ENCODE measurements at places on chromosomes 3 and 15.

GRCh38 chr3:155270485-155271342 lies 22.8 kb downstream of the STRIT1 start:
- no peak for DNase-seq

DNA sequence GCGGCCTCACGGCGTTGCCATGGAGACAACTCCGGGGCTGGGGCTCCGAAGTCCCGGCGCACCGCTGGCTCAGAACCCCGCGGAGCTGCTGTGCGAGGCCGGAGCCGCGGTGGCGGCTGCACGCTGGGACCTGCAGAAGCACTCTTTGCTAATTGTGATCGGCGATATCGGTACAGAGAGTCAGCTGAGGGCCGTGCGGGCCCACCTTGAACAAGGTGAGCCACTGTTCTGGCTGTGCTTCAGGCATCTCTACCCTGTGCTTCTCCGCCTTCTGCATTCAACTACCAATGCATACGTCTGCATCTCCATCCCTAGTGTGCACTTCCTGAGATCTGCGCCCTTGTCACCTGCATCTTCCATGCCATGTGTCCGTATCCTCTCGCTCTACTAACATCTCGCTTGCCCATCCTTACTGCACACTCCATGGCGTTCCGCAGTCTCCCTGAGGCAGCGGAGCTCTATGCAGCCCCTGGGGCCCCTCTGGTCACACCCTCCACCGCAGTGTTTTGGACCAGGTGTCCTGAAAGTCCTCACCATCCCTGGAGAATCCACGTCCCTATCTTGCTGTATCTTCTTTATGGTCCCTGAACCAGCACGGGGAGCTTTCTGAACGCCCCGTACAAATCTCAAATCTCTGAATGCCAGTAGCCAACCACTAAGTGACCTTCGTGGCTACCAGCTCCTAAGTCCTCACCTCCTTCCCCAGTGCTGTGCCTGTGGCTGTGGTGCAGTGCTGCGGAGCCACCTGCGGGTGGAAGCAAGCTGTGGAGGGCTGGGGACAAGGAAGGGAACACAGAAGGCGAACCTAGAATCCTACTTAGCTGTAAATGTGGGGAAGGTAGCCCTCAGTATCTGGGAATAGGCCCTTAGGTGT lies 6.2 kb upstream of the MAP1A start:
- no peak for DNase-seq

DNA sequence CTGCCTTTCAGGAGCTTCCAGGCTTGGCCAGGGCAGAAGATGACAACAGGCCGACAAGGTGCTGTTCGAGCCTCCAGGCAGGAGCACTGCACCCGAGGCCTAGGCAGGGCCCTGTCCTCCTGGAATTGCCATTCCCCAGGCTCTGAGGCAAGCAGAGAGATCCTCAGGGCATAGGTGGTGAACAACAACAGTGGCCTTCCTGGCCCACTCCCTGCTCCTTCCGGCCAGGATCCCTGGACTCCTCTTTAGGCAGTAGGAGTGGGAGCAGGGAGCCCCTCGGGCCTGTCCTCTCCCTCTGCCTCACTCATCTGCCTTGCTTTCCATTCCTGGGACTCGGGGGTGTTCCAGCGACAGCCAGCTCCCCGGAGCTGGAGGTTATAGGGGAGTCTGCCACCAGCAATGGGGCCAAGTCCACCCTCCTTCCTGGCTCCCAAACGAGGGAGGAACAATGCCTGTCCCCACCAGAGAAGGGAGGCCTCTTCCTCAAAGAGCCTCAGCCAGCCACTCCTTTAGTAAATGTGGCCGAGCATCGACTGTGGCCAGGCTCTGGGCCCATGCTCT lies 135.0 kb downstream of the NUP210 start:
- DNase-seq = no peak

GRCh38 chr3:158085931-158086330 lies 20.3 kb downstream of the SHOX2 start:
- no peak for DNase-seq

DNA sequence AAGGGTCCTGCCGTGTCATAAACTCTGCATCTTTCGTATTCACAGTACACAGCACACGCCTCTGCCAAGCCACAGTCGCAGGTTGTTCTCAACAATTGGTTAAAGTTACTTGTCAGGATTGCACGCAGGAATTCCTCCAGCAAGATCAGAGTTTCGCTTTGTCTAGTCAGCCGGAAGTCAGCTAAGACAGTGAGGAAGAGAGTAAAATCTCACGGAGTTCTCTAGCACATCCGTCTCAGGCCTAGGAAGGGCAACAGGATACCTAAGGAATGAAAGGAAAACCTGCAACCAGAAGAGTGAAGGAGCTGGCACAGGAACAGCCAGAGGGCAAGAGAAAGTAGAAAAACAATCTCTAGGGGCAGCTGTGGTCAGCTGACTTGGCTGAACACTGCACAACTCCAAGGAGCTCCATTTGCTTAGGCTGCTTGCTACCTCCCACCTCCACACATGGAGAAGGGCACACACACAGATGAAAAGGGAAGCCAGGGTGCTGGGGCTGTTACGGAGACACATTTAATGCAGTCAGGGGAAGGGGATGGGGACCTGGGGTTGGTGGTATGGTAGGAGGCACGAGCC lies 23.7 kb downstream of the RORA start:
- no peak for DNase-seq

GRCh38 chr3:127607675-127608361 lies 9.6 kb downstream of the MCM2 start:
- no peak for DNase-seq

DNA sequence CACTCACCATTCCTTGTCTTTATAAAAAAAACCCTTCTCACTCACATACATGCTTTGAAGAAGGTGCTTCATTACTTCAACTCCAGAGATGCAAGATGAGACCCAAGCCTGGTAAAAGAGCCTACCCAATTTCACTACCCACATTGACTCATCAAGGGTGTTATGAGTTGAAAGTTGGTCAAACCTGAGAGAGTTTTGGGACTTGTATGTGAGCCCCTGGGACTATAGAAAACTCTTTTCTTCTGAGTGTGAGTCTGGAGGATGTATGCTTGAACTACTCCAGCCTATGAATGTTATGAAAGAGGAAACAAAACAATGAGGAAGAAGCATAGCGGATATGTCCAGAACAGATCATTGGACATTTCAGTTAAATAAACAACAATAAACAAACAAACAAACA lies 106.5 kb upstream of the SATB1 start:
- DNase-seq = no peak

DNA sequence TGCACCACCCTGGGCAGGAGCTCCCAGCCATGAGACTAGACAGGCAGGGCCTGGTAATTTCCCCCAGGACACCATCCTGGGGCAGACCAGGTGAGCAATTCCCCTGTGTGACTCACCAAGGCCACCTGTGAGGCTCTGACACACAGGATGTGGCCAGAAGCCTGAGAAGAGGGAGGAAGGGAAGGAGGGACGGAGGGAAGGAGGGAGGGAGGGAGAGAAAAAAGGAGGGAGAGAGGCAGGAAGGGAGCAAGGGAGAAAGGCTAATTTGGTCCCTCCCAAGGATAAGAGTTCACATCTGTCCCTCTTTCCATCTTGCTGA lies 25.9 kb downstream of the WNT7A start:
- peak; percentile 11 for DNase-seq

- DNase-seq = no peak
Measured at GRCh38 chr3:126300761-126301481, 56.3 kb downstream of the KLF15 start.

- DNase-seq = no peak
Measured at GRCh38 chr15:83170474-83171165, 37.0 kb downstream of the HDGFL3 start.

DNA sequence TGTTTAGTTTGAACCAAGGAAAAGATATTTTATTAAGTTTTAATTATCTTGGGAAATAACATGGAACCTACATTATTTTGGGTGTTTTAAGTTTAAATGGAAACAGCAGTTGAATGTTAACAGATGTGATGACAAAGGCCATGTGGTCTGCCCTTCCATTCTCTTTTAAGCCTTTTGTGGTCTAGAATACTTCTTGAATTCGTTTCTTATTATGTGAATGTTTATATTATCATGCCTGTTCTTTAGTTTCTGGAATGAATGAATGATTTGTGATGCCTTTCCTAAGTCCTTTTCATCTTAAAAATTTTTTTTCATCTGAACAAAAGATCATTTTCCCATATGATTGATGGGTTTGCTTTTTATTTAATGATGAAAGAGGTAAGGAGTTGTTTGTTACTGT lies 44.6 kb downstream of the SNRK start:
- DNase-seq = no peak

- no peak for DNase-seq
Measured at GRCh38 chr15:92705764-92706163, 50.2 kb upstream of the FAM174B start.

DNA sequence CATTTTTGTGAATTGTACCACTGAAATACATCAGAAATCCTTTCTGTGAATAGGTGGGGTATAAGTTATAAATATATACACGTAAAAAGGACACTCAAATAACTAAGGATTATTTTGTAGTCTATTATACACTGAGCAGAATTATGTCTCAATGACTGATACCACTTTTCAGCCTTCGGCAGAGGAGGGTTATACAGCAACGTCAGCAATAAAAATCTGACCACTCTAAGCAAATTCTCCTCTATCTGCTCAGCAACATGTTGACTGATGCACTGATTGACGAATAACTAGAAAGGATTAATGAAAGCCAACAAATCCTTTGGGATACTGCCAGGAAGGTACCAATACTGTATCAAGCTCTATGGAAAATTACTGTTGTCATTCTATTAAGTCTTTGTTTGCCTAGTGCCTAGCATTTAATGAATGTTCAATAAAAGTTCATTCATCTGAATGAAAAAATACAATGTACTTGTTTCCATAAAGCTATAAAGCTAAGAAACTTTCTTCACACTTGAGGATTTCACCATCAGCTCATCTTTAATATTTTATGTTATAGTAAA lies 5.2 kb downstream of the ARPP19 start:
- no peak for DNase-seq

All from CD4-positive, alpha-beta T cell treated with Interleukin-12 subunit alpha and Interleukin-12 subunit beta, for 1 hour (primary cell).